Keratinocyte (primary cell): ENCODE measurements at places on chromosomes 5 and 9. TPM values are rescaled to one million over a fixed set of nuclear protein-coding genes. Genes with fewer than 3 reads are reported as not detected.

GRCh38 chr9:7782400-7783120 is 17.0 kb downstream of the DMAC1 start:
- no peak for DNase-seq

GRCh38 chr5:131274326-131275063 is 10.6 kb downstream of the CDC42SE2 start:
- DNase-seq: no peak

GRCh38 chr5:174093123-174093522 is 47.6 kb downstream of the NSG2 start:
- no peak for DNase-seq

DNA sequence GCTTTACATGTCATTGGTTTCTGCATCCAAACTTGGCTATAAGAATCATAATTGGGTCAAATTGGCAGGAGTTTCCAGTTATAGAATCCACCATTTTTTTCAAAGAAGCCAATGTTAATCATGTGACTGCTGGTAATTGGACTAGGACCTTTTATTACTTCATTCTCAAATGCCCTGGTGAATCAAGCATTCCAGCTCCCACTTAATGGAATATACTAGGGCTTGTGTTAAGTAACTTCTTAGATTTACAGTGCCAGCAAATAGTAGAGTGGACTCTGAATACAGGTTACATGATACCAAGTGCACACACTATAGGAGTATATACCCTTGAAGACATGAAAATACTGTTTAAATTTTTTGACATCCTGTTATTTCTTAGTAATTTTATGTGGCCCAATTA is 96.7 kb downstream of the NUDT12 start:
- no peak for DNase-seq

DNA sequence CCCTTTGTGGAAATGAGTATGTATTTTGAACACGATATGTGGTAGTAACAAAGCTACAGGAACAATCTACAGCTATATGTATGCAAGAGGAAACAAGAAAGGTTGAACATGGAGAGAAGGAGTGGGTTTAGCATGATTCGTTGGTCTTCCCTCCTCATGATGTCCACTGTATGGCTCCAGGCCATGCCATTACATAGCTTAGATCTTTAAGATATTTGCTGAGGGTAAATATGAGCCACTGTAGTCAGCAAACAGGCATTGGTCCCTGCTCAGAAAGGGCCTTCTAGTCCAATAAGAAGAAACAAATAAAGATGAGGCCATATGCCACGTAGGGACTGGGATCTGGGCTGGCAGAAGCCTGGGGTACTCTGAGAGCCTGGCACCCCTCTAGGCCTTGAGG is 543.2 kb upstream of the SGCD start:
- no peak for DNase-seq

The HK3 gene
- polyA plus RNA-seq: not detected in 3 replicates

DNA sequence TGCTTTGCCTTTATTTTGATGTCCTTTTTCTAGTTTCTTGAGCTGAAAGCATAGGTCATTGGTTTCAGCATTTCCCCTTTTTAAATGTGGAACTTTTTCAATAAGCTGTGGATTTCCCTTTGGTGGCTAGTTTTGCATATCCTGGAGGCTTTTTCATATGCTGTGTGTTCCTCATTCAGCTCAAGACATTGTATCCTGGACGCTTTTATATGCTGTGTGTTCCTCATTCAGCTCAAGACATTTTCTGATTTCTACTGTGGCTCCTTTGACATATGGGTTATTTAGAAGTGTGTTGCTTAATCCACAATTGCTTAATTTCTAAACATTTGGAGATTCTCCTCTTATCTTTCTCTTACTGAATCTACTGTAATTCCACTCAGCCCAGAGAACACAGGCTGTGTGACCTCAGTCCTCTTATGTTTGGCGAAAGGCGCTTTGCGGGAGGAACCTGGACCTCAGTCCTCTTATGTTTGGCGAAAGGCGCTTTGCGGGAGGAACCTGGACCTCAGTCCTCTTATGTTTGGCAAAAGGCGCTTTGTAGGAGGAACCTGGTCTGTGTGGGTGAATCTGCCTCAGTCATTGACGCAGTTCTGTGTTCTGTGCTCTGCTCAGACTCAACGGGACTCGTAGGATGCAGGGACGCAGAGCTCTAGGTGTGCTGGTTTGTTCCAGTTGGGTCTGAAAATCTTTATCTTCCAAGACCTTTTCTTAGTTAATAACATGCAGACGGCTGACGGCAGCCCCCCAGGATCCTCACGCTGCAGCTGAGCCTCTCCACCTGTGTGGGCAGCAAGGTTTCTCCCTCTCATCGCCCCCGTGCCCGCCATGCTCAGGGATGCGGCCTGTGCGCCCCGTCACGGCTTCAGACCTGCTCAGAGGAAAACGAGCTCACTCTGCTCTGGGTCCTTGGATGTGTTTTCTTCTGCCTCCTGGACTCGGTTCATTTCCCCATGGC is 6.0 kb upstream of the SLC9A3 start:
- DNase-seq: no peak

DNA sequence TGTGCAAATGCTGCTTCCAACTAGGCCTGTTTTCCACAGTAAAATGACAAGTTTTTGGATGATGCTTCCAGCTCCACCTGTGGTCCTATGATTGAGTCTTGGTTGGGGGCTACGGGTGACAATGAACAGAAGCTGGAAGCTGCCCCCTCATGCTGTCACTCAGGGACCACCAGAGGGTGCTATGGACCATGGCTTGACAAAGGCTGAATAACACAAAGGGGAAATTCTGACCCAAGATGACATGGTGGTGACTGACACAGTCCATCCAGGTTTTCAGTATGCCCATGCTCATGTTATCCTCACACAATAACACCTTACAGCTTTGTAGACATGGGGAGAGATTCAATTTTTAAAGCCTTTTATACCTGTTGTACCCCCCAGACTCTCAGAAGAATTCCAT is 23.9 kb upstream of the SAP30L start:
- no peak for DNase-seq

DNA sequence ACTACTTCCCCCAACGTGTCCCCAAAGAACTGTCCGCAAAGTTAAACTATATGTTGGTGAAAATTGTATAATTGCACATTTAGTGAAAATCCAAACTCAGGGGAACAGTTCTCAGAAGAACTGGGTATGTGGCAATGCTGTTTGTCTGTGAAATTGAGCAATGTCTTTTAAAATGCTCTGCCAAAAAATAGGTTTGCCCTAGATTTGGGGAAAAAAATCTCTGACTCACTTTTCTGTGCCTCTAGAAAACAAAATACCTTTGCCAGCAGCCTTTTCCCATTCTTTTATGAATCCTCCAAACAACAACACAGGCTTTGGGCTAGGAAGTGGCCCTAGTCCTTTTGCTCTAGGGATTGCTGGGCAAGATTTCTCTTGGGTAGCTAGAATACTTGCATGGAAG is 37.4 kb upstream of the ZNF608 start:
- DNase-seq: no peak
